ENCODE measurements at places on chromosomes 2 and 18.

GRCh38 chr2:215793747-215794595 lies 219.4 kb downstream of the MREG start:
- no peak for DNase-seq

- DNase-seq, result no peak
Observed at GRCh38 chr18:55283309-55283708, 304.7 kb downstream of the TCF4 start.

DNA sequence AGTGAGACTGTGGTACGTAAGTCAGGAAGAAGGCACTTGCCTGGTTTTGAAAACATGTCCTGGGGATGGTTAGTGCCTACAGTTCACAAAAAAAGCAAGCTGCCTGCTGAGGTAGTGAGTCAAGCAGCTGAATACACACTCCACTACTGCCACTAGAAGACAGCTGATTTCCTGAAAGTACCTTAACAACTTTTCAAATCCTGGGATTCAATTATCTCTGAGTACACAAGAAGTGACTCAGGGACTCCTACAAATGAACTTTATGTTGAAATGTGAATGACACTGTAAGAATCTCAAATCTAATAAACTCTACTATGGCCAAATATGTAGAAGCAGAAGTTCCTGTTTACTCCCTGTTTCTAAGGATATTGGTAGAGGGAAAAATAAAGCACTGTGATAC lies 58.0 kb upstream of the ARL5A start:
- DNase-seq, result no peak

DNA sequence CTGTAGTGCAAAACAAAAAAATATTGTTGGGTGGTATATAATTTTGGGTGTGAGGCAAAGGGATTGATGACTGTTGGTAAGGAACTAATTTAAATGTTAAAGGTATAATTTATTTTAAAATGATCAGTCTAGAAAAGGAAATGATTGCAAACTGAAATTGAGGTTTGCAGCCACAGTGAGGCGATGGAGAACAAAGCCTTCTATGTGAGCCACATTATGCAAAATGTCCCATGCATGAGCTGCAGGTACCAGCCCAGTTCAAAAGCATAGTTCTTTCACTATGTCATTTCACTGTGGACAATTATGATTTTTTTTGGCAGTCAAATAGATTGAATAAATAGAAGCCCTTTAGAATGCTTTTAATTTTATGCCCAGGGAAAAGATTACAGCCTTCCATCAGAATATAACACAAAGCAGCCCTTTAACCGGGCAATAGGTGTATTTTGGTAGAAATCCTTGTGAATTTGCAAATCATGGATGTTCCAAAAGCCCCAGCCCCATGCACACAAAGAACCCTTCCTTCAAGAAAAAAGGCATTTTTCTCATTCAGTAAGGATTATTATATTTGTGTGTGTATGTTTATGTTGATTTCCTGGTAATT lies 1.7 kb downstream of the MAP2 start:
- no peak for DNase-seq

GRCh38 chr2:230674401-230674800 lies 38.2 kb upstream of the CAB39 start:
- DNase-seq, result no peak

GRCh38 chr2:108906403-108907077 lies 82.5 kb downstream of the EDAR start:
- no peak for DNase-seq

- DNase-seq, result no peak
Observed at GRCh38 chr2:69169655-69170389, 156.8 kb downstream of the ANTXR1 start.

GRCh38 chr18:2617401-2617998 lies 38.0 kb upstream of the SMCHD1 start:
- DNase-seq, result no peak

GRCh38 chr2:3200420-3200939 lies 177.1 kb downstream of the EIPR1 start:
- DNase-seq, result no peak

DNA sequence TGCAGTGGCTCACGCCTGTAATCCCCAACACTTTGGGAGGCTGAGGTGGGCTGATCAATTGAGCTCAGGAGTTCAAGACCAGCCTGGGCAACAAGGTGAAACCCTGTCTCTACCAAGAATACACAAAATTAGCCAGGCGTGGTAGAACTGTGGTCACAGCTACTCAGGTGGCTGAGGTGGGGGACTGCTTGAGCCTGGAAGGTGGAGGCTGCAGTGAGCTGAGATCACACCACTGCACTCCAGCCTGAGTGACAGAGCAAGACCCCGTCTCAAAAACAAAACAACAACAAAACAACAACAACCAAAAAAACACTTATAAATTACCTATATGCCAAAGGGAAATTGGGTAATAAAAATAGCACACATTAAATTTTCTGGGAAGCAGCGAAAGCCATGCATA lies 141.6 kb downstream of the HDAC4 start:
- DNase-seq, result no peak

GRCh38 chr18:79869591-79870300 lies 72.0 kb downstream of the KCNG2 start:
- DNase-seq, result no peak

DNA sequence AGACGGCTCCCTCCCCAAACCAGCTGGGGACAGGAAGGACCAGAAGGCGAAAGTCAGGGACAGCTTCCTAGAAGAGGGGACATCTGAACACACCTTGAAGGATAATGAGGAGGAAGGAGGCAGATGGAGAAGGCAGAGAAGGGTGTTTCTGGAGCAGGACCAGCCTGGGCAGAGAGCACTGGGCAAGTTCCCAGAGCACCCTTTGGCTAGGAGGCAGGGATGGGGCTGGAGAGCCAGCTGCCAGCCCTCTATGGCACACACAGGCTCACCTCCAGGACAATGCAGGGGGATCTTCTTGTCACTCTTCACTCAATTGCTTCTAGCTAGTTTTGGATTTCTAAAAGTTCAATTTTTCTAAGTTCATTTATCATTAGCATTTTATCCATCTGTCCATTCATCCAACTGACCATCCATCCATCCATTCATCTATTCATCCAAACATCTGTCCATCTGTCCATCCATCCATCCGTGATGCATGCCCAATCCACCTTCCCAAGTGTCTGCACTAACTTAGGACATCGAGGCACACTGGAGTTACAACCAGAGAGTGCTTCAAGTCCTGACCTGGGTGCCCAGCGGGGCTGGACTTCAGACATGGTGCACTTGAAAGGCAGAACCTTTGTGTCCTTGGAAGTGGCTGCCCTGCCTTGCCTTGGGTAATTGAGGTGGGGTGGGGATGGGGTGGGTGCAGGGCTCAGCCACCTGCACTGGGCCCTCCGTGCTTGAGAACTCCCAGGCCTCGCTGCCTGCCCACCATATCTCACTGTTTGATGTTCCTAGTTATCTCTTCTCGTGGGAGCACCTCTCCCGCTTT lies 42.5 kb downstream of the INHBB start:
- no peak for DNase-seq

DNA sequence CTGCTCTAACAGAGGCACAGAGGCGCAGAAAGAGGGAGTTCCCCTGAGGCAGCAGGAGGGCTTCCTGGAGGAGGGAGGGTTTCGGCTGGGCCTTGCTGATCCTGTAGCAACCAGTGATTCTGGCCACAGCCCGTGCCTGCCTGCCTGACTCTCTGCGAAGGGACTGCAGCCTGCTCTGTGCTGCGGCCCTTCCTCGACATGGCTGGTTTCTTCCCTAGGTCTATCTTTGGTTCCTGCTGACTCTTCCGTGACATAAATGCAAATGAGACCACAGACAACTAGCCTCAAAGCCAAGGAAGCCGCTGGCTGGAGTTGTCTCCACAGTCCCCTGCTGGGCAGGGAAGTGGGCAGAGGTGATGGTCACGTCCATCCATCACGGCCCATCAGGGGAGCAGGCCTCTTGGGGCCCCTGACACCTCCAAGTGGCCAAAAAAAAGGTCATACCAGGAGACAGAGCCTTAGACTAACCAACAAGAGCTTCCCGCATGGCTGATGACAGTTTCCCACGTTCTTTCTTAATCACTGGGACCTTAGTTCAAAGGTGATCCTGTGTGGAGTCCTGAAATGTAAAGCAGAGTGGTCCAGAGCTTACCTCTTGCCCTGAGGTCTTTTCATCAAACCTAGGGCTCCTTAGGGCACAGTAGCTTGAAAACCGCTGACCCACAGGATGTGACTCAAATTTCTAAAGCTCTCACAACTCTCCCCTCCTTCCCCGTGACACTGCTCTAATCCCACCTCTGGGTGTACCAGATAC lies 55.3 kb downstream of the HS1BP3 start:
- no peak for DNase-seq

GRCh38 chr18:49006641-49007454 lies 56.1 kb upstream of the SMAD7 start:
- no peak for DNase-seq
